ENCODE measurements at places on chromosomes 16 and 17.

- DNase-seq = no peak
Observed at GRCh38 chr16:52742052-52742451, 195.1 kb upstream of the TOX3 start.

DNA sequence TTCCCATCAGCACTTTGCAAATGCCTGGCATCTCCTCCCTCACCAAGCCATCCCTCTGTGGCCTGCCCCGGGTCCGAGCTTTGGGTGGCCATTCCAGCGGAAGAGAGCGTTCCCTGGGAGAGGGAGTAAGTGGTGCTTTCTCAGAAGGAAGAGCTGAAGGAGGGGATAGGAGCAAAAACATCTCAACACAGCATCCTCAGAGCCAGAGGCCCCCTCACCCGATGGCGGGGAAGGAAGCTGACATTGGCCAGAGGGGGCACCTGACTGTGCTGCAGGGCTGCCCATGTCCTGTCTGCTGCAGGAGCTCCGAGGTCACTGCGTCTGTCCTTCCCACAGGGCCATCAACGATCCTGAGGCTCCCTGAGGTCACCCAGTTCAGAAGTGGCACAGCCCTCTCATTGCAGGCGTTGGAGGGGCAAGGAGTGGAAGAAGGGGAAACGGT is 427 bp upstream of the TLCD3B start:
- DNase-seq = no peak

- DNase-seq = no peak
Observed at GRCh38 chr17:61468263-61468907, 16.2 kb downstream of the TBX4 start.

- DNase-seq = no peak
Observed at GRCh38 chr16:23896832-23897821, 61.3 kb downstream of the PRKCB start.

- DNase-seq = no peak
Observed at GRCh38 chr16:4591706-4592470, 22.8 kb downstream of the UBALD1 start.

DNA sequence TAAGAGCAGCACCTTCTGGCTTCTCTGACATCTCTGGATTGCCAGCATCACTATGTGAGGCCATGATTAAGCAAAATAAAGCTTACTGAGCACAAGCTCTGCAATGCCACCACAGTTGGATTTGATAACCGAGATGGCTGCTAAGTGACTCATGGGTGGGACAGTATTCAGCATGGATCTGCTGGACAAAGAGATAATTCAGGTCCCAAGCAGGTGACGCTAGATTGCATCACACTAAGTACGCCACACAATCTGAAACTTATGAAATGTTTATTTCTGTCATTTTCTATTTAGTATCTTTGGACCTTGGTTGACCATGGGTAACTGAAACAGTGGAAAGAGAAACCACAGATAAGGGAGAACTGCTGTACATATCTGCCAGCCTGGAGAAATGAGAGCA is 27.4 kb downstream of the CDRT15 start:
- no peak for DNase-seq

GRCh38 chr17:6857336-6857735 is 25.8 kb upstream of the TEKT1 start:
- no peak for DNase-seq

Data from BJ (cell line).